Transverse colon (tissue), 4 donors: ENCODE measurements at places on chromosomes 16 and 17. TPM values are rescaled to one million over a fixed set of nuclear protein-coding genes. Genes with fewer than 3 reads are reported as not detected.

DNA sequence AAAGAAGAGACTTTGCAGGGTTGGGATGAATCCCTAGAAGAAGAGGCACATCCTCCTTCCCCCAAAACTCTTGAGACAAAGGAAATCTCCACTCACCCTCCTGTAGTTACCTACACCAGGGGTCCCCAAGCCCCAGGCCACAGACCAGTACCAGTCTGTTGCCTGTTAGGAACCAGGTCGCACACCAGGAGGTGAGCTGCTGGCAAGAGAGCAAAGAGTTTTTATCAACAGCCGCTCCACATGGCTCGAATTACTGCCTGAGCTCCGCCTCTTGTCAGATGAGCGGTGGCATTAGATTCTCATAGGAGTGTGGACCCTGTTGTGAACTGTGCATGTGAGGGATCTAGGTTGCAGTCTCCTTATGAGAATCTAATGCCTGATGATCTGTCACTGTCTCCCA is 98.9 kb downstream of the CCT6B start:
- H3K4me1 ChIP-seq: no peaks in the 10 kb centered on the region
- H3K27ac ChIP-seq: no peak overlapping the region
- DNase-seq: no peak
- H3K36me3 ChIP-seq: no peaks in the 10 kb centered on the region
- no peaks in the 10 kb centered on the region for H3K27me3 ChIP-seq
- H3K4me3 ChIP-seq: no peak overlapping the region

SLC22A31 gene
- not detected for total RNA-seq

ABR gene
- total RNA-seq: 286 TPM

- no peak for DNase-seq
- no peak overlapping the region for H3K27ac ChIP-seq
- no peak overlapping the region for H3K4me3 ChIP-seq
- no peaks in the 10 kb centered on the region for H3K4me1 ChIP-seq
These were observed 10.2 kb upstream of the LRRC37B start for GRCh38 chr17:31997005-31997404.

DNA sequence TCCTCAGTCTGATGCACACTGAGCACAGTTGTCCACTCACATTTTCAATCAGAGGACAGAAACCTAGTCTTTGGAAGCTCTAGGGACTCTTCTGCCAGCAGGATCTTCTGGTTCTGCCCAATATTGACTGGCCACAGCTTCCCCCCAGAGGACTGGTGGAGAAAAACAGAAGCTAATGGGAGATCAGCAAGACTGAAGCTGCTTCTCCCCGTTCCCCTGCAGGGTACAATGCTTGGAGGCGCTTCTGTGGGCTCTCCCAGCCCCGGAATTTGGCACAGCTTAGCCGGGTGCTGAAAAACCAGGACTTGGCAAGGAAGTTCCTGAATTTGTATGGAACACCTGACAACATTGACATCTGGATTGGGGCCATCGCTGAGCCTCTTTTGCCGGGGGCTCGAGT is 10.3 kb downstream of the EPX start:
- H3K27ac ChIP-seq: no peak overlapping the region
- DNase-seq: no peak
- no peaks in the 10 kb centered on the region for H3K4me1 ChIP-seq
- no peak overlapping the region for H3K4me3 ChIP-seq
- peaks cover 11% of the 10 kb centered on the region for H3K27me3 ChIP-seq

- no peaks in the 10 kb centered on the region for H3K27me3 ChIP-seq
- no peak overlapping the region for H3K4me3 ChIP-seq
- no peaks in the 10 kb centered on the region for H3K36me3 ChIP-seq
These were observed 74.8 kb upstream of the SMURF2 start for GRCh38 chr17:64736804-64737492.

TOP2A gene
- 8.1 TPM for total RNA-seq

- H3K4me3 ChIP-seq: no peak overlapping the region
- H3K27me3 ChIP-seq: no peaks in the 10 kb centered on the region
- no peaks in the 10 kb centered on the region for H3K4me1 ChIP-seq
- DNase-seq: no peak
These were observed 476.5 kb downstream of the TMEM114 start for GRCh38 chr16:8113843-8114242.

DNA sequence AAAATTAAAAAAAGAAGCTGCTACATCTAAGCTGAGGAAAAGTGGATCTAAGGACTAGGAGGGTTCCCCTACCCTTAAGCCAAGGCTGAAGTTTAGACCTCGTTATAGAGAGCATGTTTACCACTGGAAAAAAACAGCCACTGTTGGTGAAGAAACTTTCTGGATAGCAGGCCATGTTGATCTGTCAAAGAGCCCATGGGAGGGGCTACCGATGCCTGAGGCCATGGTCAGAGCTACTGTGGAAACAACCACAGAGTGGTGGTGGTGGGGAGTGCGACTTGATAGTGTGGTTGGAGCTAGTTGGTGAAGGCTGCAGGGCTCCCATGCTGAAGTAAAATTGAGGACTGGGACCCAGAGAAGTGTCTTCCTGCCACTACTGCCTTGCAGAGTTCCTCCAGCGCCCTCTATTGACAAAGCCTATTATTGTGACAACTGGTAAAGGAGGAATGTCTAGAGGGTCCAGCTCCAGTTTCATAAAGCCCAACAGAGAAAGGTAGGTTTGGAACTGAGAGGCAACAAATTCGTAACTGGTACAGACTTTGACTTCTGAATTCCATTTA is 12.7 kb upstream of the FAM20A start:
- peaks cover 3% of the 10 kb centered on the region for H3K27me3 ChIP-seq
- H3K4me1 ChIP-seq: no peaks in the 10 kb centered on the region
- H3K27ac ChIP-seq: no peak overlapping the region

DNA sequence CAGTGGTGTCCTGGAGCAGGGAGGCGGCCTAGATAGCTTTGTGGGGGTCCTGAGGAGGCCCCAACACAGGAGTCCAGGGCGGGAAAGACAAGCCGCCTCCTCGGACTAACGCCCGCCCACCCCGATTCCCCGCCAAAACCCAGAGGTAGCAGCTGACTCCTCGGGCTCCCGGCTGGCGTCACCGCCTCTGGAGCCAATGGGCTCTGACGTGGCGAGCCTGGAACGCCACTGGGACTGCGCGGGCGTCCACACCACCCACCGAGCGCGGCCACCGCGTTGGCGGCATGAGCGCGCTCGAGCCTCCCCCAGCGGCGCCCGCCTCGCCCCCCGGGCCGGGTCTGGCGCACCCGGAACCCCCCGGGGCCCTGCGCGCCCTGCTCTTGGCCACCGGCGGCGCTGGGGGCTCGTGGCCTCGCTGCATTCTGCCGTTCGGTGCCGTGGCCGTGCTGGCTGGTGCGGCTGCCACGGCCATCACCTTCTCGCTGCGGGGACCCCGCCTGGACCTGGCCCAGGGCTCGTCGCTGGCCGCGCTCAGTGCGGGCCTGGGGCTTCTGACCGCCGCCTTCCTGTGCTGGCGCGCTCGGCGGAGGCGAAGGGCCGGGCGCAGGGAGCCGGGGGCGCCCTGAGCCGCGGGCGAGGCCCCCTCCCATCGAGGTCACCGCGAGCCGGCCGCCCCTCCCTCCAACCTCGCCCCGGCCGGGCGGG is 3.4 kb upstream of the NTN3 start:
- H3K4me3 ChIP-seq: peak overlapping the region; percentile 57
- H3K4me1 ChIP-seq: peaks cover 6% of the 10 kb centered on the region
- no peaks in the 10 kb centered on the region for H3K36me3 ChIP-seq
- peak; percentile 66 for DNase-seq
- H3K27me3 ChIP-seq: peaks cover 56% of the 10 kb centered on the region
- peak overlapping the region; percentile 56 for H3K27ac ChIP-seq

GRCh38 chr17:76336756-76337412 is 16.8 kb downstream of the PRPSAP1 start:
- H3K27ac ChIP-seq: no peak overlapping the region
- H3K4me3 ChIP-seq: no peak overlapping the region
- H3K27me3 ChIP-seq: no peaks in the 10 kb centered on the region
- DNase-seq: no peak
- H3K36me3 ChIP-seq: no peaks in the 10 kb centered on the region

DNA sequence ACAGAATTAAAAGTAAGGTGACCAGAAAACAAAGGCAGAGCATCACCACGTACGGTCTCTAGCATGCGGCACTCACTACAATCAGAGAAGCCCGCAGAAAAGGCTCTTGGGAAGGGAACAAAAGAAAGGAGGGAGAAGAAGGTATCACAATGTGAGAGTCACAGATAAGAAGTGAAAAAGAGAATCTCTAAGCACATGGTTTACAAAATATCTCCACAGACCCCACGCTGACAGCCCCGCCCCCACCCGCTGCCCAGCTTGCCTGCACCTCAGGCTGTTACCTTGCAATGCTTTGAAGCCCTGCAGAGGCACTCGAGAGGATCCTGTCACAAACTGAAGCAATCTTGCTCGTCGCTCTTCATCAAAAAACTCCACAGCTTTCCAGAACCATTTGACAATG is 40.5 kb downstream of the CEP95 start:
- no peak overlapping the region for H3K4me3 ChIP-seq
- no peaks in the 10 kb centered on the region for H3K36me3 ChIP-seq
- H3K27ac ChIP-seq: no peak overlapping the region

DNA sequence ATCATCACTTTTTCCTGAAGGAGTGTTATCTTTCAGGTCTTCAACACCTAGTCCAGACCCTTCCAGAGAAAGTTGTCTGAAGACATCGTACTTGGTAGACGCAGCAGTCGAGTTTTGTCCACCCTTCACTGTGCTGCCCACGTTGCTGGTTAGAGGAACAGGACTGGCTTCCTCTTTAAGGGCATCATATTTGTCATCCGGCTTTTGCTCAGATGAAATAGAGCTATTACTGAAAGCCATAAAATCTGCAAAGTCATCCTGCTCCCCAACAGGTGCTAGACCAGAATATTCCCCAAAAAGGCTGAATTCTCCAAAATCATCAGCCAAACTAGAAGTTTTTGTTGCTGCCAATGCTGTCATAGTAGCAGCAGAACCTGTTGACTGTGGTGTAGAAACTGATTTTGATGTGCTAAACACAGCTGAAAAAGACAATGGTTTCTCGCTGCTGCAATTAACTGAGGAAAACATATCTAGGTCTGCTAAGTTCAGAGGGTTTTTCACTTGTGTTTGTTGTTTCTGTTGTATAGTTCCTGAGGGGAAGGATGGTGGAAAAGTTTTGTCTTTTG is 55.7 kb downstream of the SYNRG start:
- no peak for DNase-seq
- H3K27ac ChIP-seq: no peak overlapping the region
- H3K4me1 ChIP-seq: no peaks in the 10 kb centered on the region
- peaks cover 18% of the 10 kb centered on the region for H3K36me3 ChIP-seq
- H3K4me3 ChIP-seq: no peak overlapping the region

PNMT gene
- total RNA-seq: 1.1 TPM

- H3K4me1 ChIP-seq: peaks cover 10% of the 10 kb centered on the region
- no peak for DNase-seq
- no peaks in the 10 kb centered on the region for H3K27me3 ChIP-seq
These were observed 105.4 kb downstream of the STX8 start for GRCh38 chr17:9470171-9470570.

DNA sequence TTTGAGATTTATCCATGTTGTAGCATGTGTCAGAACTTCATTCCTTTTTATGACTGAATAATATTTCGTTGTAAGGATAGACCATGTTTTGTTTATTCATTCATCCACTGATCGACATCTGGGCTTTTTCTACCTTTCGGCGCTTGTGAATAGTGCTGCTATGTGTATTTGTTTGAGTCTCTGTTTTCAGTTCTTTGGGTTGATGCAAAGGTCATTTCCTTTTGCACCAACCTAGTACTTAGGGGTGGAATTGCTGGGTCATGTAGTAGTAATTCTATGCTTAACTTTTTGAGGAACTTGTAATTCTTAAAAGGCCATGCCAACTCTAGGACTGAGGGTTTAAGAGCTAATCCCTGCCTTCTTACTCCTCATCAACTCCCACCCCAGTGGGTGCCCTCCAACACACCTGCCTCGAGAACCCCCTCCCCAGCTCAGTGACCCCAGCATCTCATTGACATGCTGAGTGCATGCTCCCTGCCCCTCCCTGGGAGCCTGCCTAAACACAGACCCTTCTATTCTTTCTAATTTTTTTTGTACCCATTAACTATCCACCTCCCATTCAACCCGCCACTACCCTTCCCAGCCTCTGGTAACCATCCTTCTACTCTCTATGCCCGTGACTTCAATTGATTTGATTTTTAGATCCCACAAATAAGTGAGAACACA is 51.2 kb downstream of the ABAT start:
- no peak for DNase-seq
- H3K36me3 ChIP-seq: no peaks in the 10 kb centered on the region
- H3K4me3 ChIP-seq: no peak overlapping the region

- no peaks in the 10 kb centered on the region for H3K4me1 ChIP-seq
- no peak overlapping the region for H3K4me3 ChIP-seq
- no peak overlapping the region for H3K27ac ChIP-seq
- H3K27me3 ChIP-seq: no peaks in the 10 kb centered on the region
- DNase-seq: no peak
These were observed 21.1 kb downstream of the CSNK2A2 start for GRCh38 chr16:58176608-58177352.

PITPNC1 gene
- total RNA-seq: 3.0 TPM

DNA sequence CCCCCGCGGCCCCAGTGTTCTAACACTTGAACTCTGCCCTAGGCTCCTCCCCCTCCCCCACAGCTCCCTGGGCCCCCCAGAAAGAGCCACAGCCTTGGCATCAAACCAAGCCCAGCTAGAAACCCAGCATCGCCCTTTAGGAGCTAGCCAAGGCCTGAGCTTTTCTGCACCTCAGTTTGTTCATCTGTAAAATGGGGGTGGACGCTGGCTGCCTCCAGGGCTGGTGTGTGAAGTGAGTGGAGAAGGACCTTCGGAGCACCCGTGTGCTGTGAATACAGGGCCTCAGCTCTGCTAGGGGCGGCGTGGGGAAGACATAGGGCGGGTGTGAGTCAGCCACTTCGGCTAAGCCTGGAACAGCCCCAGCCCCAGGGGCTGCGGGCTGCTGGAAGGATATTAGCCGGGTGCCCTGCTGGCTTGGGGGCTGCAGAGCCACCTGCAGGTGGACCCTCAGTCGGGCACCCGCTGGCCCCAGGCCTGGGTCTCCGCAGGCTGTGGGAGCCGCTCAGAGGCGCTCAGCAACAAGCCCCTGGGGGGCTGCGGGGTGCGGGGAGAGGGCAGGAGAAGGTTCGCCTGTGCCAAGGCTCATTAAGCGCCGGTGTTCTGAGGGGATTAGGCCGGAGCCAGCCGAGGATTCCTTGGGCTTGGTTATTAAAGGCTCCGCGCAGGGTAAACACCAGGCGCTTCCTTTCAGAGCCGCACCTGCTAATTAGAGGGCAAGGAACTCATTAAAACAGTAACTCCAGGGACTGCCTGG is 217.0 kb upstream of the CIBAR2 start:
- H3K27ac ChIP-seq: peak overlapping the region; percentile 69
- no peak overlapping the region for H3K4me3 ChIP-seq
- peaks cover 22% of the 10 kb centered on the region for H3K4me1 ChIP-seq
- no peaks in the 10 kb centered on the region for H3K36me3 ChIP-seq

GLTPD2 gene
- total RNA-seq: 0.41 TPM
